Muscle of back (tissue), 13 donors: ENCODE measurements at places on chromosomes 7 and 10. TPM values are rescaled to one million over a fixed set of nuclear protein-coding genes. Genes with fewer than 3 reads are reported as not detected.

GRCh38 chr7:153628825-153629224 is 423.4 kb upstream of the DPP6 start:
- no peak for DNase-seq

Gene GPR37
- 26.5 TPM for polyA plus RNA-seq

Gene LIPM
- not detected for polyA plus RNA-seq

DNA sequence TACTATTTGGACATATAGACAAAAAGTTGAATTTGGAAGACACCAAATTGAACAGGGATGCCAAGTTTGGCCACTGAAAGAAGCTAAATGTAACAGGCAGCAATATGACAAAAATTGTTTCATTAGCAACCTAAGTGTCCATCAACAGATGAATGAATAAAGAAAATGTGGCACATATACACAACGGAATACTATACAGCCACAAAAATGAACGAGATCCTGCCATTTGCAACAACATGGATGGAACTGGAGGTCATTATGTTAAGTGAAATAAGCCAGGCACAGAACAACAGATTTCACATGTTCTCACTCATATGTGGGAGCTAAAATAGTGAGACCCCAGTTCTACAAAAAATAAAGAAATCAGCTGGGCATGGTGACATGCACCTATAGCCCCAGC is 43.8 kb downstream of the NEBL start:
- no peak for DNase-seq

Gene GSTO2
- 3.0 TPM for polyA plus RNA-seq

Gene SPACDR
- polyA plus RNA-seq, result 0.86 TPM

DNA sequence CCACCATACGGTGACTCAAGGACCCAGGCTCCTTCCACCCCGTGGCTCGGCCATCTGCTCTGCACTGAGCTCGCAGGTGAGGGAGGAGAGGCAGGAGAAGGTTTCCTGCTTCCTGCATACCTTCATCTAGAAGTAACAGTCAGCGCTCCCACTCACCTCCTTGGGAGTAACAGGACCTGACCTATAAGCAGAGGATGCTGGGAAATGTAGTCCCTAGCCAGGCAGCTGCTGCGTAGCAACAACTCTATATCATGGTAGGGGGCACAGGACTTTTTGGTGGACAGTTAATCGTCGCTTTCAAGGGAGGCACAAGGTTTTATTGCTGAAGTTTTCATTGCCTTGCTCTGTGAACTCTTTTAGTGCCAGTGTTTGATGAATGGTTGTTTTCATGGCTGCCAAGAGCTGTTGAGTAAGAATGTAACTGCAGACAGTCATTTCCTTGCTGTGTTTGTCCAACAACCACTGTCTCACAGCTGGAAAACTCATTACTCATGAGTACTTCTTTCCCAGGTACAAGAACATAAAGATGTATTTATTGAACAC is 10.2 kb upstream of the ZFYVE27 start:
- DNase-seq, result no peak

DNA sequence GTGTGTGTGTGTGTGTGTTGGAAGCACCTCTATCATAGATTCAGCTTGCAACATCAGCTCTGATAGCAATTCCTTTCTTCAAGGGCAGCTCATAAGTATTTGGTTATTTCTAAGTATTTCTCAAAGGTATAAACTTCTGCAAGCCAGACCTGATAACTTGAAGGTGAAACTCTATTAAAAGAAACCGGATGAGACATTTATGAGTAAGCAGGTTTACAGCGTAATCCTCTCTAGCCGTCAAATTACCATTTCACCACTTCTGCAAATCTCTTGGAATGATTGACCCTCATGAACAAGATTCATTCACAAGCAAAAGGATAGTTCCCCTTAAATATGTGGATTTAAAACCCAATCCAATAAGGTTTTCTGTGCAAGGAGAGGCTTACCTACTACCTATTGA is 23.1 kb downstream of the PDE1C start:
- no peak for DNase-seq

Gene SEPTIN14
- polyA plus RNA-seq, result 0.08 TPM

DNA sequence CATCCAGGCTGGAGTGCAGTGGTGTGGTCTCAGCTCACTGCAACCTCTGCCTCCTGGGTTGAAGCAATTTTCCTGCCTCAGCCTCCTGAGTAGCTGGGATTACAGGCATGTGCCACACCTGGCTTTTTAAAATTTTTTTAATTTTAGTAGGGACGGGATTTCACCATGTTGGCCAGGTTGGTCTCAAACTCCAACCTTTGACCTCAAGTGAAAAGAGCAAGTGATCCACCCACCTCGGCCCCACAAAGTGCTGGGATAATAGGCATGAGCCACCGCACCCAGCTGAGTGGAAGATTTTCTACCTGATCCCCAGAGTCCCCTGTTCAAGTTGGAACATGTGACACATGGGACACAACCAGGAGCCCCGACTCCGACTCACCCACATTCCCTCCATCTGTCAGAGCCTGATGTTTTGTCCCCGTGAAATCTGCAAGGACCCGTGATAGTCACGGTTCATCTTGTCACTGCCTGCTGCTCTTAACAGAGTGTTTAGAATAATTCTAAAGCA is 104.5 kb downstream of the SMURF1 start:
- DNase-seq, result no peak

- DNase-seq, result peak; percentile 91
Observed at GRCh38 chr10:128897401-128898129, 569.5 kb upstream of the MGMT start.

Gene OPN1SW
- polyA plus RNA-seq, result 2.6 TPM

DNA sequence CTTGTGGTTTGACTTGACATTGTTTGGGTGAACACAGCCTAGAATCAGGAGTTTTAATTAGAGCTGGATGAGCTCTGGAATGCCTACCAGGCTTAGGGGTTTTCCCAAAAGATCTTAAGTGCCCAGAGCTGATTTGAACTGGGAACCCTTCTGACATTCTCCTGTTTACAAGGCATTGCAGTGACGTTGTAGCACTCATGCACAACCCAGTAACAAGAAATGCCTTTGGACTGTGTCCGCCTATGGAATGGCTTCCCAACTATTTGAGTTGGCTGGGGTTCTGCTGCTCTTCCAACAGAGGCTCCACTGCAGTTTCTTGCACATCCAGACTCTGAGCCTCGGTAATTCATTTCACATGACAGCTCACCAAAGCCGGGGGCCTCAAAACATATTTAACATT is 76.7 kb upstream of the MKX start:
- DNase-seq, result peak; percentile 28

DNA sequence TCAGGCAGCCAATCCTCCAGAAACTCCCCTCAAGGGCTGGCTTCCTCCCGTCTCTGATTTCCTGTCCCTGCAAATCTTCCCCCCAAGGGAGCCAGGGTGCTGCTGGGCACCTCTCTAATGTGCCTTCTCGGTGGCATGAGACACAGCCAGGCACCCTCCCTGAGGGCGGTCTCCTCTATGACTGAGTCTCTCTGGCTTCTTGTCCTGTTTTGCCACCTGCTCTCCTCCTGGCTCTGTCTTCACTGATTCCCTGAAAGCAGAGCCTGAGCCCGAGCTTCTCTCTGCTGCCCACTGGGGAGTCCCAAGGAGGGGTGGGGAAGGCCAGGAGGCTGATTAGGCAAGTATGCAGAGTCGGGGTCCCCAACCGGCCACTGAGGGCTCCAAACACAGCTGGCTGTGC is 60.4 kb upstream of the INSIG1 start:
- no peak for DNase-seq

DNA sequence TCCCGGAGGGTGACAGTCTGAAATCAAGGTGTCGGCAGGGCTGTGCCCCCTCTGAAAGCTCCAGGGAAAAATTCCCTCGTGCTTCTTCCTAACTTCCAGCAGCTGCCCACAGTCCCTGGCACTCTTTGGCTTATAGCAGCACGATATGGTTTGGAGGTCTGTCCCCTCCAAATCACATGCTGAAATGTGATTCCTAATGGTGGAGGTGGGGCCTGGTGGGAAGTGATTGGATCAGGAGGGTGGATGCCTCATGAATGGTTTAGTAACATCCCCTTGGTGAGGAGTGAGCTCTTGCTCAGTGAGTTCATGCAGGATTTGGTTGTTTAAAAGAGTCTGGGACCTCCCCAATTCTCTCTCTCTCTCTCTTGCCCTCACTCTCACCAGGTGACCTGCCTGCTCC is 51.1 kb downstream of the GPAM start:
- DNase-seq, result no peak

GRCh38 chr7:33632840-33633525 is 272.4 kb upstream of the BMPER start:
- no peak for DNase-seq

DNA sequence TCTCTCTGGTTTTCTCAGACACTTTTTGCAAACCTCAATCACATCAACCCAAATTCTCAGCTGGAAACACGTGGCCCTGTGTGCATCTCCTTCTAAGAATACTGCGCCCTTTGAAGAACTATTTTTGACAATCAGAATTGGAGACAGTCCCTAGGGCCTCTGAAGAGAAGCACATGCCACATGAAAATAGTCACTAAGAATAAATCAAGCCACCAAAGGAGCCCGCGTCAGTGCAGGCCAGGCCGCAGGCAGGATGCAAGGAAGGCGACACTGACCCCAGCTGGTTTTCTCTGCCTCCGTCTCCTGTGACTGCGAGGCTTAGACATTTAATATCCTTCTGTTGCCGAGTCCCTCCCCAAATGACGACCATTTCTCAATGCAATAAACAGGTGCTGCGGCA is 88.0 kb upstream of the ADAM12 start:
- peak; percentile 62 for DNase-seq

DNA sequence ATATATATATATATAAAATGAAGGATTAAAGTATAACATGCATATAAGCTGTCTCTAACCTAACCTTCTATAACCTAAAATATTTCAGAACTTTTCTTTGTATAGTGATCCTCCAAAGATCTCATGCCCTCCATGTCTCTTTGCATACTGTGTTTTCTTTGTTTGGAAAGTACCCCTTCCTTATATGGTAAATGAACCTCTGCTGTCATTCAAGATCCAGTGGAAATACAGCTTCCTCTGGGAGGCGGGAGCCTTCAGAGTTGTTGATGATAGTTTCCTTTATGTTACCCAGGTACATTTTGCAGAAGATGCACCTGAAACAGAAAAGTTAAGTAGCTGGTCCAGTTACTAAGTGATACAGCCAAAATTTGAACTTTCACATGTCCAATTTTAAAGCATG is 233.3 kb upstream of the FOXP2 start:
- DNase-seq, result no peak
